GM20000 (cell line): ENCODE measurements at places on chromosomes 1 and 21.

DNA sequence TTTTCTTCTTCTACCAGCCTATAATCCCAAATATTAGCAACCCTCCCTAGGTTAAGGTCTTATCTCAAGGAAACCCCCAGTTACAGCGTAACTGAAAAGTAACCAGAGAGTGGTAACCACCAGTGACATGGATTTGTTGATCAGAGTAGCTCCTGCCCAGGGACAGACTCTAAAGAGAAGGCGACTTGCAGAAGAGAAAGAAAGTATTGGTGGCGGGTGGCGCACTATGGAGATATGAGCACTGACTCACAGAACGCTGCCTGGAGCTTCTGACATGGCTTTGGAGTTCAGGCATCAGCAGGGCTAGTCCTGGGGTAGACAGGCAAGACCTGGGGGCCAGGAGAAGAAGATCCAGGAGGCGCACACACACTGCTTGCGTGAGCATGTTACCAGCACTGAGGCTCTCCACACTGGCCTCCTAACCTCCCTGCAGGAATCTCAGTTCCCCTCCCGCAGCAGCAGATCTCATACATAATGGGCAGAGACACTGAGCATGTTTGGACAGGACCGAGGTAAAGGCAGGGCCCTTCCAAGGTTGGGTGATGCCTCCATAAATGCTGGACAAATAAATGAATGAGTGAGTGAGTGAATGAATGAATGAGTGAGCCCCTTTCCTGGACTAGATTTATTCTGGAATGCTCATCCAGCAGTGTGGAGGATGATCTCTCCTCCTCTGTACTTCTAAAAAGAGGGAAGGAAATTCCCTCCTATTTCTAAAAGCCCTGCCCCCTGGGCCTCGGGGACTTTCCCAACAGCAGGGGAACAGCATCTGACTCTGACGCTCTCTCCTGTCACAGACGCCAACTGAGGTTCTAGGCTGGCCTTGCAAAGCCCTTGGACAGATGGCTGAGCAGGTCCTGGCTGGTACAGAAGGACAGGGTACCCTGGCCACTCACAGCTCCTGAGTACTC lies 175.5 kb downstream of the CLIC6 start:
- peak; percentile 64 for DNase-seq

- no peak for DNase-seq
Observed at GRCh38 chr21:45047257-45047656, 27.1 kb upstream of the ADARB1 start.

DNA sequence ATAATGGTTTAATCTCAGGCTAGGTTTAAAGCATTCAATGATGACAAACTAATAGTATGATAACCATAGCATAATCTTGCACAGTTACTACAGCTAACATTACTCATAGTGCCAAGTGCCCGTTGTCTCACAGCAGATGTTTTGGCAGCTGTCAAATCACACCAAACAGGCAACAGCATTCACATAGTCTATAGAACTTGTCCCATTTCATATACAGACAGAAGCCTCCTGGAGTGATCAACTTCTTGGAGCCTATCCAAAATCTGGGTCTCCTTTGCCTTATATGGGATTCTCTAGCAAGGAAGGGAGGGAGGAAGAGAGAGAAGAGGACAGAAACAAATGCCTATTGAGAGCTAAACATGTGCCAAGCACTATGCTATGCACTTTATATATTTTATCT lies 250.6 kb upstream of the ZP4 start:
- DNase-seq: no peak

GRCh38 chr1:164683235-164683634 lies 124.3 kb downstream of the PBX1 start:
- DNase-seq: no peak
